ENCODE measurements at places on chromosomes 1 and 21.

GRCh38 chr1:95742591-95743089 lies 508.6 kb downstream of the RWDD3 start:
- DNase-seq, result no peak

- DNase-seq, result no peak
Observed at GRCh38 chr1:186142916-186143315, 232.1 kb downstream of the TPR start.

DNA sequence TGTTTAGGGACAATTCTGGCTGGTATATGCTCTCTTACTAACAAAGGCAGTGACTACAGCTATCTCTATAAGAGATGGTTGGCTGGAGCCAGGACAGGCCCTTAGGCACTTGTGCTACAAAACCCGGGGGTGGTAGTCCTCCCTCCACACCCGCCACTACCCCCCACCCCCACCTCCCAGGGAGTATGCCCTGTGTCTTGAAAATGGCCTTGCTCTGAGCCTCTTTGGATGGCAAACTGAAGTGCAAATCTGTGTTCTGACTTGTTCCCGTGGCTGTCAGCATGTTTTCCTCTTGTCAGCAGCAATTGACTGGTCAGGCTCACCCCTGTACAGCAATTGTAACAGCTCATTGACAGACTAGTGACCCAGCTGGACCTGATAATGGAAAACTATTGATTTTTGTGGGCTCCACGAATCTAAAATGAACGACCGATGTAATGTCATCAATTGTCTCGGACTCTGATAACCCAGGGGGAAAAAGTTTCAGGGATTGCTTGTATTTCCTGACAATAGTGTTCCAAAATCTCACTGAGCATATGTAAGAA lies 139.4 kb upstream of the BARHL2 start:
- no peak for DNase-seq

GRCh38 chr1:164622068-164622845 lies 63.3 kb downstream of the PBX1 start:
- DNase-seq, result no peak

- no peak for DNase-seq
Observed at GRCh38 chr1:56535939-56536338, 43.4 kb downstream of the PLPP3 start.
